Panc1 (cell line): ENCODE measurements at places on chromosomes 4 and X. TPM values are rescaled to one million over a fixed set of nuclear protein-coding genes. Genes with fewer than 3 reads are reported as not detected.

DNA sequence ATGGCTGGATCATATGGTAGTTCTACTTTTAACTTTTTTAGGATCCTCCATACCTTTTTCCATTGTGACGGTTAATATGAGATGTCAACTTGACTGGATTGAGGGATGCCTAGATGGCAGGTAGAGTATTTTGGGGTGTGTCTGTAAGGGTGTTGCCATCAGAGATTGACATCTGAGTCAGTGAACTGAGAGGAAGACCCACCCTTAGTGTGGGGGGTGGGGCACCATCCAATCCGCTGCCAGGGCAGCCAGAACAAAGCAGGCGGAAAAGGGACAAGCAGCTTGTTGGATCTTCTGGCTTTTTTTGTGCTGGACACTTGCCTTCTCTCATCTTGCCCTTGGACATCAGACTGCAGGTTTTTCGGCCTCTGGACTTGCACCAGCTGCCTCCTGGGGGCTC is 168.5 kb upstream of the CXCL13 start:
- DNase-seq = no peak

GRCh38 chrX:15854080-15854655 is 445 bp downstream of the AP1S2 start:
- DNase-seq = no peak

SULT1B1 gene
- 0.05 TPM for total RNA-seq

GRCh38 chrX:101551380-101551767 is 1.0 kb downstream of the ARMCX1 start:
- no peak for DNase-seq

DNA sequence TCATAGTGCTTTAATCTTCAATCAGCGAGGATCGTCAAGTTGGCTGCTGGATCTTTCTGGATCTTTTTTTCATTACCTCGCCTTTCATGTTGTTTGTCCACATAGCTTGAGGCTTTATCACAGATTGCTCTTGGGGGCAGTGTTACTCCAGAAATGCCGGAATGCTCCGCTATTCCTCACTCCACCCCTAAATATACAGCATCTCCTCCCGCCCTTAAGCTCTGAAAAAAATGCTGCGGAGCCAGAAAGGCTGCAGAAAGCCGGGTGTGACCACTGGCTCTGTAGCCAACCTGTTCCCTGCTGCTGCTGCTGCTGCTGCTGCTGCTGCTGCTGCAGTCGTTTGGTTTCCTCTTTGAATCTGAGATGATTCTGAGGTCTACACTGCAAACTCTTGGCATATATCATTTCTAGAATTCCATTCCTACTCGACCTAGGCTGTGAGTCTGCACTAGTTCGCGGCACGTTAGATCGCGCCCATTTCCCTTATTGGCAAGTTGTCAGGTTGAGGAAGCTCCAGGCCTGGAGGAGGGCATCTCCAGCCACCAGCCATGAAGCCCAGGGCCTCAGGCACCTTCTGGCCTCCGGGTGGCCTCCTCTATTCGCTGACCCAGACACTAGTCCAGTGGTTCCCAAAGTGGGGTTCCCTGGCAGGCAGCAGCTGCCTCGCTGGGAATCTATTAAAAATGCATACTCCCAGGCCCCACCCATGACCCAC is 34.2 kb downstream of the WDR13 start:
- peak; percentile 85 for DNase-seq

DNA sequence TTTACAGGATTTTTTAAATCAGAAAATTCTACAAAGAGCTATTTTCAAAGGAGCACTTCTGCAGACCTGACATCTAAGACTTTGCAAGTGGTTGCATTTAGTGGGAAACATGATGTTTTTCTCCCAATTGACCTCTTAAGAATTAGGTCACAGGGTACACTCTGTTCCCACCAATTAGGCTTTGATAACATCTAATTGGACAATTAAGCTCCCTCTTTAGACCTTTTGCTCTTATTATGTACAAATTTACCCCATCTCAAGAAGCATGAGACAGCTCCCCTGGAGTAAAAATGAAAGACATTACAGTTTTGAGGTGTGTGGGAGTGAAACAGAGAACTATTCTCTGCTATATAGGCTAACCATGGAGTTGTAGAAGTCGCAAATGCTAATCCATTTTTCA is 31.8 kb upstream of the AGA start:
- no peak for DNase-seq

DNA sequence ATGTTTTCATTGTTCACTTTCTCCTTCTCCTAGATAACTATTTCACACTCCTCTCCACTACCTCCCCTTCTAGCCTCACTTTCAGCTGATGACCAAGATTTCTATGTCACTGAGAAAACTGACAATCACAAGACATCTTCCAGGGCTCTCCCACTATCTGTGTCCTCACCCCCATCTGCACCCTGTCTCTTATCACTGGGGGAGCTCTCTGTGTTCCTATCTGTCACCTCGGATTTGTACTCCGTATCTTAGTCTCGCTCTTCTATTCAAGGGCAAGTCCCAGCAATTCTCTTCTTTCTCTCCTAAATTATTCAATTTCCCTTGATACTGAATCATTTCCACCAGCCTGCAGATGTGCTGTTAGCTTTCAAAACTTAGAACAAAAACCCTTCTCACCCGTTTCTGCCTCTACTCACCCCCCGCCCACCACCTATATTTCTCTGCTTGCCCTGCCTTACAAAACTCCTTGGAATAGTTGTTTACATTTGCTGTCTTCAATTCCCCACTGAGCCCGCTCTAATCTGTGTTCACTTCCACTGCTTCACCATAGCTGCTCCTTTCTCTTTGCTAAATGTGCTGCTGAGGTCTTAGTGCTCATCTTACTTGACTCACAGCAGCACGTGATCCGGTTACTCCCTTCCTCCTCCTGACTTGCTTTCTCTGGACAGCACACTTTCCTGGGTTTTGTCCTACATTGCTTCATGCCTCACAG is 293.2 kb downstream of the UNC5C start:
- DNase-seq = no peak

- peak; percentile 79 for DNase-seq
These were observed 58.8 kb downstream of the RHOH start for GRCh38 chr4:40255393-40256281.

ABLIM2 gene
- total RNA-seq = 0.64 TPM

DNA sequence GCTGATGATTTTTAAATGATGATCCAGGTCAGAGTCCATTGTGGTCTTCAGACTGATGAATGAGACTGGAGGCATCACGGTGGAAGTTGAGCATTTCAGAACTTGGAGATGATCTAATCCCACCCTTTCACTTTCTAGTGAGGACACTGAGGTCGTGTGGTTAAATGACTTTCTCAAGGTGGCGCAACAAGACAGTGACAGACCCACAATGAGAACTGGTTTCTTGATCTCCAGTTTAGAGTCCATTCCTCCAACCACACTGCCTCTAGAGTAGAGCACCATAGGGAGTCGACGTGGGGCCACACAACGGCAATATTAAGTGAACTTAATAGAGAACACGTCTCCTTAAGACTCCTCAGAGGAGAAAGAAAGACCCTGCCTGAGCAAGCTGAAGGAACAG is 381.0 kb downstream of the UNC5C start:
- no peak for DNase-seq

- DNase-seq = no peak
These were observed 12.4 kb upstream of the VEGFC start for GRCh38 chr4:176805155-176805554.

FGA gene
- total RNA-seq = 2.7 TPM

GRCh38 chr4:27830251-27830650 is 969.6 kb downstream of the STIM2 start:
- no peak for DNase-seq

- DNase-seq = no peak
These were observed 23.1 kb downstream of the CT47C1 start for GRCh38 chrX:119095936-119096335.

DNA sequence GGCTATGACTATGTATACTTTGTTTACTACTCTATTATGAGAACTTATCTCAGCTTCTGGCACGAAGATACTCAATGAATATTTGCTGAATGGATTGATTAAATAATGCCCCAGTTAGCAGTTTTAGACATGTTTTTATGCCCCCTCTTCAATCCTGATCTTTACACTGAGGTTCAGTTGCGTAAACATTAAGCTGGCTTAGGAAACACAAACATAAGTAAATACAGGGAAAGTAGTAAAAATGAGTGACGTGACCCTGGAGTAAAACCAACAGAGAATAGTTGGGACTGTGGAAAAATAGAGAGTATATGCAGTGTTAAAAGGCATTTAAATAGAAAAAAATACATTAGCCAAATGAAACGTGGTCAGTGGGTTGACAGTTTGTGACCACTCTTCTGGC is 387.0 kb upstream of the ACTRT1 start:
- DNase-seq = no peak

MID1 gene
- total RNA-seq = 32.4 TPM

PABPC4L gene
- total RNA-seq = not detected

NIPAL1 gene
- total RNA-seq = 0.82 TPM

MAGEA9 gene
- total RNA-seq = not detected

GRCh38 chrX:144566592-144566991 is 680.7 kb upstream of the SPANXN1 start:
- no peak for DNase-seq

DNA sequence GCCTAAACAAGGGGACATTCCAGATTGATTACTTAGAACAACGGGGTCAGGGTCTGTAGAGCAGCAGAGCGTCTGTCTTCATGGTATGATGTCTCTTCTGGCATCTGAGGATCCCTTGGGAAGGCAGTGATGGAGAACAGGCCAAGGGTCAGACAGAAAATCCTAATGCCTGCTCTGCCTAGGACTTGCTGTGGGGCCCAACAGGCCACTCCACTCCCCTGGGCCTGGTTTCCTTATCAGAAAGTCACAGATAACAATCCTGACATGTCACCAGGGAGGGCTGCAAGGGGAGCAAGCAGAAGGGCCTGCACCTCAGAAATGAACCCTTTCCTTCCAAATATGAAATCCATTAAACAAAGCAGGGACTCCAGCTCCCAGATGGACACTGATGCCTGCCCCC is 21.4 kb upstream of the ARHGAP6 start:
- DNase-seq = no peak

GRCh38 chrX:154327038-154327820 is 31.6 kb downstream of the TKTL1 start:
- DNase-seq = no peak

TTC29 gene
- total RNA-seq = not detected
